MG63 (cell line): ENCODE measurements at places on chromosomes 12 and 14. TPM values are rescaled to one million over a fixed set of nuclear protein-coding genes. Genes with fewer than 3 reads are reported as not detected.

DNA sequence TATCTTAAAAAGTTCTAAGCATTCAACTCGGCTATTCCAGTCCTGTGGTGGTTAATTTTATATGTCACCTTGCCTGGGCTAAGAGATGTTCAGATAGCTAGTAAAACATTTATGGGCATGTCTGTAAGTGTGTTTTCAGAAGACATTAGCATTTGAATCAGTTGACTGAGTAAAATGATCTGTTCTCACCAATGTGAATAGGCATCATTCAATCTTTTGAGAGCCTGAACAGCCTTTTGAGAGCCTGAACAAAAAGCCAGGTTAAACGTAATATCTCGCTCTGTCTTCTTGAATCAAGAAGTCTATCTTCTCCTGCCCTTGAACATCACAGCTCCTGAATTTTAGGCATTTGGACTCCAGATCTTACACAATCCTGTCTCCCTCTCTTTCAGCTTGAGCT is 1266.1 kb downstream of the LRFN5 start:
- no peak for DNase-seq

Gene CLEC4A
- not detected in 2 replicates for total RNA-seq

DNA sequence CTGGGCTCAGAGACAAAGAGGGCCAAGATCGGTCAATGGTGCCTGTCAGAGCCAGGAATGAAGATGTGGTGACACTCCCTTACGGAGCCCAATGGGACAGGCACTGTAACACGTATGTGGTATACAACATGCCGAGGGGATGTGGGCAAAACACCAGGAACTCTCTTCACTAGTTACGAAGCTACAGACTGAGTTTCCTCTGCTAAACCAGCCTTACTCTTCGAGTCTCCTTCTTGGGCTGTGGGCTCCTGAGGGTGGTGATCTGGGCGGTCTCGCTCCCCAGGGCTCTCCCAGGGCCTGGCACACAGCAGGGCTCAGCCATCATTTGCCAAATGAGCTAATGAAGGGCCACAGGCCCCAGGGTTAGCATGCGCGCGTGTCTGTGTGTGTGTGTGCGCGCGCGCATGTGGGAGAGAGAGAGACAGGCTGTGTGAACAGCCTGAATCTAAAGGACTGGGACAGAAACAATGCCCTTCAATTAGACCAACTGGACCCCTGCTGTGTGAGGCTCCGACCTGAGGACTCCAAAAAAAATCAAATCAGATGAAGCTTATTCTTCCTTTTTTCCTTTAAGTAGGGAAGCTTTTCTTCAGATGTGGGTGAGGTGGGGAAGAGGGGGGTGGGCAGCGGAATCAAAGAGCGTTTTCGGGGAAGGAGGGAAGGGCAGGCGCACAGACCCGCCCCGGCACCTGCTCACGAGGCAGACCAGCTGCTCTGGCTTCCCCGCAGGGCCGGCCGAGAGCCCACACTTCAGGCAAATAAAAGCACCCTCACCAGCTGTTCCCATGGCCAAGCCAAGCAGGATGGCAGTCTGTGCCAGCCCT is 42.5 kb downstream of the CCDC88C start:
- no peak for DNase-seq

Gene TDRD9
- total RNA-seq: not detected in 2 replicates

DNA sequence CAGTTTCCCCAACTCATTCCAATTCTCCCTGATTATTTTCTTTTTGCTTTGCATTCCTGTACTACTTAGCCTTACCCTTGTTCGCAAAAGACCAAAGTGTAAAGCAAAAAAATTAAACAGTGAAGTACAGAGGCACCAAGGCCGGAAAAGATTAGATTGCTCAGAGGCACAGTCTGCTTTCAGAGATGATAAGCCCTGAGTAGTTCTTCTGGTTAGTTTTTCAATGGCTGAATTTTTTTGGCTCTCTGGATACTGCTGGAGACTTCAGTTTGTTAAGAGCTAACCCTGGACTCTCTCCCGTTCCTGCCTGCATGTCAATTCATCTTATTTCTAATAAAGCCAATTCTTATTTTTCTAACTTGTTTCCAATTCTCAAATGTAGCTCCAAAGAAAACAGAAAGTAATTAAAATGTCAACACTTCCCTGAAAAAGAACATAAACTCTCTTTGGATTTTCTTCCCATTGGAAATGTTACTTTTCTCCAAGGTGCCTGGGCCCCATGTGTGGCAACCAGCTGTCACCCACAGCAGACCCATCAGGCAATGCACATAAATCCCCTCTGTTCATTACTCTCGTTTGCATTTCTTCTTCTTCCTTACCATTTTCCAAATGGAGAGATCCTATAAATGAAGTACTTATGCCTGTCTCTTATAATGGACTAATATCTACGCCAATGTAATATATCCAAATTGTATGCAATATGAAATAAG is 142.8 kb downstream of the BTG1 start:
- DNase-seq: no peak

GRCh38 chr14:72549026-72549425 is 344.9 kb downstream of the DPF3 start:
- DNase-seq: peak; percentile 21

Gene OR4K1
- total RNA-seq: not detected in 2 replicates

Gene RARG
- 30.8 and 40.7 TPM in 2 replicates for total RNA-seq

DNA sequence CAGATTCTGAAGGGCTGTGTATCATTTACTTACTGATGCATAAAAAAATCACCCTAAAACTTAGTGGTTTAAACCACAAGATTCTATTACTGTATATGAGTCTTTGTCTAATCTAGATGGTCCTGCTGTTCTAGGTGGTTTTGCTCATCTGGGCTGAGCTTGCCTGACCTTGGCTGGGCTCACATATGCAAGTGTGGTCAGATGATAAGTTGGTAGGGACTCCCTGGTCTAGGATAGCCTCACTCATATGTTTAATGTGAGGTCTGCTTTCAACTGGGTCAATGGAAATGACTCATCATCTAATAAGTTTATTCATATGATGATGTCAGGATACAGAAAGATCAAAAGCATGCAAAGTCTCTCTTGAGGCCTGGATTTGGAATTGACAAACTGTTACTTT is 887.8 kb downstream of the TRHDE start:
- no peak for DNase-seq

DNA sequence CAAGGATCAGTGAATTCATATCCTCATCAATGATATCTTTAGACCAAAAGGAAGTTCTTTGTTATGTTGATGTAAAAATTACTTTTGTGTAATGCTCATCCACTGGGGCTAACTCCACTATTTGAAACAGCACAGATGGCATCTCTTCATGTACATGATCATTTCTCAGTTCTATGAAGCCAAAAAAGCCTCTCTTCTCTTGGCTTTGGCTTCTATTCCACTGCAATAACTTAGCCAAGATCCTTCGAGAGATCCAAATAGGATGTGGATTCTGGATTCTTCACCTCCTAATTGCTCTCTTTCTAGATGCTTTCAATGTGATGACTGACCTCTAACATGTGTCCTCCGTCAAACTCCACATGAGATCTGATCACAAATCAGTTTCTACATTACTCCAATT is 851.2 kb downstream of the GALC start:
- DNase-seq: no peak

DNA sequence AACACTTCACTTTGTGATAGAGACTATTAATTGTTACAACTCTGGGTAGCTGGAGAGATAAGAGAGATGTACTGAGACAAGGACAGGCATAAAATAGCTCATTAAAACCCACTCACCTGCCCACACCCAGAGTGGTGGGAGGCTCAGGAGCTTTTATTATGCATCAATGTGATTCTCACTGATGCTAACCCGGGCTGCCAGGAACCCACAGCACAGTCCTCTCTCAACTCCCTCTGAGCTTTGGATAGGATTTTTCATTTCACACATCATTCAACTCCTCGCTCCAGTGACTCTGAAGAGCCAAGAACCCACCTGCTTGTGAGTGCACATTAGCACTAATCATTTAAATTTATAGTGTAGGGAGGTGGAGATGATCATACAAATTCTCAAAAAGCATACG is 827.9 kb downstream of the FLRT2 start:
- DNase-seq: no peak

DNA sequence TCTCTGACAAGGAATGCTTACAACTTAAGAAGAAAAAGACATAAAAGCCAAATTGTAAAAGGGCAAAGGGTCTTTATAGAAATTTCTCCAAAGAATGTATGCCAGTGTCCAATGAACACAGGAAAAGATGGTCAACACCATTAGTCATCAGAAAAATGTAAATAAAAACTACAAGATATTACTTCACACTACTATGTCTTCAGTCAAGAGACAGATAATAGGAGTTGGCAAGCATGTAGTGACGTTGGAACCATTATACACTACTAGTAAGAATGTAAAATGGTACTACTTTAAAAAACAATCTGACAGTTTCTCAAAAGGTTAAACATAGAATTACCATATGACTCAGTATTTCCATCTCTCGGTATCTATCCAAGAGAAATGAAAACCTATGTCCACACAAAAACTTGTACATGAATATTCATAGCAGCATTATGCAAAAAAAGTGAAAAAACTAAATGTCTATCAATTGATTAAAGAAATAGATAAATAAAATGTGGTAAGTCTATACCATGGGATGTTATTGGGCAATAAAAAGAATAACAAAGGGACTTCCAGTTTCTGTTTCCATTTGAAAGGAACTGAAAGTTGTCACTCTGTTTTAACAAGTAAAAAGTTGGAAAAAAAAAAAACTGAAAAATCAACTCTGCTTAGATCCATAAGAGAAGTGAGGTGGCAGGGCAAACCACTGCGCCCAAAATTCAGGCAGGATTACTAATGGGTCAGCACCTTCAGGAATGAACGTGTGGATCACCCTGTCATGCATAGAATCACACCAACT is 69.8 kb downstream of the ALG10B start:
- peak; percentile 17 for DNase-seq
